ENCODE measurements at places on chromosomes 13 and 19.

- DNase-seq: no peak
These were observed 17.0 kb upstream of the SACS start for GRCh38 chr13:23450340-23451046.

DNA sequence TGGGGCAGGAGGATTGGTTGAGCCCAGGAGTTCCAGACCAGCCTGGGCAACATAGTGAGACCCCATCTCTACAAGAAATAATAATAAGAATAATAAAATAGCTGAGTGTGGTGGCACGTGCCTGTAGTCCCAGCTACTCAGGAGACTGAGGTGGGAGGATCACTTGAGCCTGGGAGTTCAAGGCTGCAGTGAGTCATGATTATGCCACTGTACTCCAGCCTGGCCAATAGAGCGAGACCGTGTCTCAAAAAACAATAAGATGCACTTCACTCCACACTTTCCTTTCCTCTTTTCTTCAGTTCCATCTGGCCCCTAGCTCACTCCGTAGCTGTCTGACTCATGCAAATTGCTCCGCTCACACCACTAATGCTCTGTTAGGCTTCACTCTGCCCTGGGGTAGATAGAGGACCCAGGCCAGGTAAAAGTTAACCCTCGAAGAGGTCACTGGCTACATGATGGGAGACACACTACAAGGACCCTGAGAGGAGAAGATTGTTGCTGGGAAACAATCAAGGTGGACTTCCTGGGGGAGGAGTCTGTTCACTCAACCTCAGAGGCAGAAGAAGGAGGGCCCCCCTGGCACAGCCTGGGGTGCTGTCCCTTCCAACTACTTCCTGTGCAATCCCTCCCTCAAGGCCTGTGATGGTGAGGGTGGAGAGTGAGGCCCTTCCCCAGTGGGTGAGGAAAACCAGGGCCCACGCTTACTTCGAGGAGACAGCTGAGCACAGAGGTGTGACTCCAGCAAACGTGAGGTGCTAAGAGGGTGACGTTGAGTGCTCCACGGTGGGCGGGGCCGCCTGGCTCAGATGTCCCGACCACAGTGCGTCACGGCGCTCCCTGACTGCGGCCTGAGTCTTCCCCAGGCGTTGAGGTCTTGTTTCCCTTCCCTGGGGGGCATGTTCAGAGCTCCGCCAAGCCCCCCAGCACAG is 8.8 kb upstream of the TNFSF9 start:
- DNase-seq: peak; percentile 49

GRCh38 chr13:38563739-38564138 is 123.1 kb upstream of the FREM2 start:
- DNase-seq: no peak

- no peak for DNase-seq
These were observed 21.4 kb downstream of the LCP1 start for GRCh38 chr13:46160471-46161066.

DNA sequence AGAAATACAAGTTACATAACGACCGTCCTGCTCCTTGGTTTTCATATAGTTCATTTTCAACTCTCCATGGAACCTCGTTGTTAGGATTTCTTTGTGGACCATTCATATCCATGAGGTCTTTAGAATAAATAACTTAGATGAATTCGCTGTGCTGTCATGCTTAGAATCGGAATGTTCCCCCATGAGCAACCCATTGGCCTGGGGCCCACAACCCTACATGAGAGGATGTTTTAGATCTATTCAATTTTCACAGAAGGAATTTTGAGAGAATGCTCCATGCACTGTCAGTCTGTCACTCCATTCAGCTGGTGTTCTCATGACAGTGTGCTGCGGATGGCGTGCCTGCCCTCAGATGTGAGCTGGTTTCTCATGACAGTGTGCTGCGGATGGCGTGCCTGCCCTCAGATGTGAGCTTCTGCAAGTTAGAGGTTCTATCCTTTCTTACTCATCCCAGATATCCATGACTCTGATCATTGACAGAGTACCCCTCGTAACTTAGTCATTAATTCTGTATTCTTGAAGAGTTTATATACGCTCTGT is 1193.1 kb downstream of the EFNB2 start:
- no peak for DNase-seq

GRCh38 chr13:98510156-98510509 is 66.8 kb downstream of the STK24 start:
- no peak for DNase-seq

GRCh38 chr19:40954573-40954972 is 36.5 kb upstream of the CYP2B6 start:
- DNase-seq: no peak

GRCh38 chr19:18496980-18497256 is 25.0 kb downstream of the ELL start:
- no peak for DNase-seq

DNA sequence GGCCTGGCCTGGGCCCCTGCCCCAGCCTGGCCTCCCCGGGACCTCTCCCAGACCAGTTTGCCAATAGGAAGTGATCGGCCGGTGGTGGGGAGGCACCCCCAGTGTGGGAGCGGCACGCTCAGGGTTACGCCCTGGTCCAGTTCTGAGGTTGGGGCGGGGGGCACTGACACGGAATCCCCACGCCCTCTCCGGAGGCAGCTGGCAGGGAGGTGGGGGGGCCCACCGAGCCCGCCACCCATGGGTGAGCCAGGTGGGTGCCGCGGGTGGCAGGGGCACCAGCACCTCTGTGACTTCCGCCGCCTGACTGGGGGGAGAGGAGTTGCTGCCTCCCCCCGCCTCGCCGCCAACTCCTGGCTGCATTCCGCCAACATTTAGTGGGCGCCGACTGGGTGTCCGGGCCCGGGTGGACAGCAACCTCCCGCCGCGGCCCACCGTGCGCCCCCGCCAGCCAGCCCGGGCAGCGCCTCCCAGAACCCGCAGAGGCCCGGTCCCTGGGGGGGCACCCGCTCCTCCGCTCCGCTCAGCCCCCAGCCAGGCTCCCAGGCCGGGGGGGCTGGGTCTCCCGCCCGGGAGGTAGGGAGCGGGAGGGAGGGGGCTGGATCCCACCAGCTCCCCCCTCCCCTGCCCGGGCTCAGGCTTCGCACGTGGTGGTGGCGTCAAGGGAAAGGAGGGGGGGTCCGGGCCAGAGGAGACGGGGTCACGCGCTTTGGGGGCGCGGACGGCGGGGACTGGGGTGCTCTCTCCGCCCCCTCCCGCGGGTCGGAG is 2.0 kb downstream of the ZBTB7A start:
- no peak for DNase-seq
